SK-N-DZ (cell line): ENCODE measurements at places on chromosomes 3 and 15.

- DNase-seq = no peak
Measured at GRCh38 chr3:63877737-63878393, 14.2 kb downstream of the ATXN7 start.

GRCh38 chr3:191169566-191169965 is 29.5 kb upstream of the OSTN start:
- DNase-seq = no peak

DNA sequence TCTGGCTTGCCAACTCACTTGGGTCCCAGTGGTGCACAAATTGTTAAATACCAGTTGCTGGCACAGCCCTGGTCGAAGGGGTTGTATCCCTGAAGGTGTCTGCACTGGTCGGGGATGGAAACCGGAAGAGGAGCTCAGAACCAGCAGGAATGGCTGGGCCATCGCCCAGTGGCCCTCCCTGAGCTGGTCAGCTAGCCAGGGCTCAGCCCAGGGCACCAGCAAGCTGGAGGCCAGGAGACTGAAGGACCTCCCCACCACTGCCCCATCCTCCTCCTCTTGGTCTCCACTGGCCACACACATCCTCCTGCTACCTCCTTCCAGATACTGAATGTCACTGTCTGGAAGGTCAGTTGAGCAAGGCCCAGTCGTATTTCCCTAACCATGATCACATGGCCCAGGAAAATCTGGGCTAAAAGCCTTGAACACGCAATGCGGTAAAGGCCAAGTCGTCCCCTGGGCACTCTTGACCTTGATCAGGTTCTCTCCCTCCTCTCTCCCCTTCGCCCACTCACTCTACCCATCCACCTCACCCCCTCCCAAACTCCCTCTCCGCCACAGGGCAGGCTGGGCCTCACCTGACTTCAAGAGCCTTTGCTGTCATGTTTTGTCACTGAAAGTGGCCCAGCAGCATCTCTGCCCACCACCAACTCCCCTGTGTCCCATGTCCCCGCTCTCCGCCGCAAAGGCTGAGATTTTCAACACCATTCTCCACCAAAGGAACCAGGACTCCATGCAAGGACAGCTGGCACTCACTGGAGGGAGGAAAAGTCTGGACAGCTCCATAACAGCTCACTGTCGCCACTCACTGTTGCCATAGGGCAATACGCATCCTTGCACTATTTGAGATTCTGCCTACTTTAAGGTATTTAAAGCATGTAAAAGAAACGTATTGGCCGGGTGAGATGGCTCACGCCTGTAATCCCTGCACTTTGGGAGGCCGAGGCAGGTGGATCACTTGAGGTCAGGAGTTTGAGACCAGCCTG is 12.1 kb downstream of the ZDHHC19 start:
- DNase-seq = peak; percentile 50

- no peak for DNase-seq
Measured at GRCh38 chr15:38864827-38865581, 300.4 kb upstream of the RASGRP1 start.

DNA sequence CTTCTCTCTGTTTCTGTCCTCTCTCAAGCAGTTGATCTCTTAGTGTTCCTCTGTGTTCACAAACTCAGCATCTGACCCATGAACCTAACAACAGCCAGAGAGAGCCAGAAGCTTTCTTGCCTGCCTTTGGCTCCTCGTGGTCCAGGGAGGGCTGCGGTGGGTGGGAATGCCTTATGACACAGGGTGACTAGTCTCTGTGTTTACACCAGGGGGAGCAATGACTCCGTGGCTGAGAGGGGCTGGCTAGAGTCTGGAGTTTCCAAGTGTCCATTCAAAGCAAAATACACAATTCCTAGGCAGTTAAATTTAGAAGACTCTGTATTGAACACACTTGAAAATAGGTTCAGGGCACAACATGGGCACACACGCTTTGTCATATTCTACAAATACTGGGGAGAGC is 370.0 kb upstream of the FRG2C start:
- peak; percentile 47 for DNase-seq

GRCh38 chr15:57533448-57533799 is 58.3 kb upstream of the MYZAP start:
- DNase-seq = no peak

GRCh38 chr3:14297305-14297704 is 105.1 kb upstream of the SLC6A6 start:
- DNase-seq = no peak

GRCh38 chr15:50192926-50193620 is 11.1 kb downstream of the SLC27A2 start:
- no peak for DNase-seq

- DNase-seq = no peak
Measured at GRCh38 chr3:52299879-52300611, 12.4 kb downstream of the GLYCTK start.

- DNase-seq = no peak
Measured at GRCh38 chr3:114331007-114331406, 37.2 kb downstream of the TIGIT start.

- DNase-seq = no peak
Measured at GRCh38 chr15:35043373-35044095, 41.6 kb downstream of the NANOGP8 start.

DNA sequence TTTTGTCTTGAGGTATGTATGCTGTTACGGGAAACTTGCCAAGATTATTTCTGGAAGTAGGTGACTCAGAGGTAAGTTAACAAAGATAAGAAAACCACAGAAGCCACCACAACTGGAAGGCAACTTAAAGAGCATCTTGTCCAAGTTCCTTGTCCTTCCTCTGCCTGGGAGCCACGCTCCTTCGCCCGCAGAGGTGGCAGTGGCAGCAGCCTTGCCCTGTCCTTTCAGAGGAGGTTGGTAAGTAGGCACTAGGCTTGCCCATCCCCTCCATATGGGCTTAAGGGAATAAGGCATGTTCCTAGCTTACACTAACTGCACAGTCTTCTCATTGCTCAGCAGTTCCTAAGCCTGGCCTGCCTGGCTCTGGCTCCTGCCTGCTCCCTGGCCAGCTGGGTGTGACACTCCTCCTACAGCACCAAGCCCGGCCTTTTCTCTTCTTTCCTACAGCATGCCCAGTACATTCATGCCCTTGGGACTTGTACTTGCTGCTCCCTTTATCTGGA is 48.0 kb upstream of the RAB6B start:
- no peak for DNase-seq

GRCh38 chr3:170754311-170754693 is 115.7 kb downstream of the RPL22L1 start:
- DNase-seq = no peak

DNA sequence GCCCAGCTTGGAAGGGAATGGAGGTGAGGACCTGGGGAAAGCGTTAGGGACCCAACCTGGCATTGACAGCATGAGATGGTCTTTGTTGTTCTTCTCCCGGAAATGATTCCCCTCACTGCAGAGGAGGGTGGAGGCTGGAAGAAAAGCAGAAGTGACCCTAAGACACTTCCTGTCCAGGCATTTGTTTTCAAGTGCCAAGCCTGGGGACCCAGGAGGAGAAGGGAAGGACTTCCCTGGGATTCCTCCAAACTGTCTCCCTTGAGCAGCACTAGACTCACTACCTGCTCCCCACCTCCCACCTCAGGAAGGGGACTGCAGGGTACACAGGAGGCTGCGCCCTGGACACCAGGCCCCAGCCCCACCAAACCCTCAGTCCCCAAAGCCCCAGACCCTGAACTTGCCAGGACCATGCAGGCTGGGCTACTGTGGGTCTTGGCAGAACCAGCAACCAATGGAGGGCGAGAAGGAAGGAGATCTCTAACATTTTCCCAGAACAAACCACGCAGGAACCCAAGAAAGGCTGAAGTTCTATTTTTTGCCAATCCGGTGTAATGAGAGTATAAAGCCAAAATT is 9.8 kb upstream of the VIPR1 start:
- DNase-seq = no peak

DNA sequence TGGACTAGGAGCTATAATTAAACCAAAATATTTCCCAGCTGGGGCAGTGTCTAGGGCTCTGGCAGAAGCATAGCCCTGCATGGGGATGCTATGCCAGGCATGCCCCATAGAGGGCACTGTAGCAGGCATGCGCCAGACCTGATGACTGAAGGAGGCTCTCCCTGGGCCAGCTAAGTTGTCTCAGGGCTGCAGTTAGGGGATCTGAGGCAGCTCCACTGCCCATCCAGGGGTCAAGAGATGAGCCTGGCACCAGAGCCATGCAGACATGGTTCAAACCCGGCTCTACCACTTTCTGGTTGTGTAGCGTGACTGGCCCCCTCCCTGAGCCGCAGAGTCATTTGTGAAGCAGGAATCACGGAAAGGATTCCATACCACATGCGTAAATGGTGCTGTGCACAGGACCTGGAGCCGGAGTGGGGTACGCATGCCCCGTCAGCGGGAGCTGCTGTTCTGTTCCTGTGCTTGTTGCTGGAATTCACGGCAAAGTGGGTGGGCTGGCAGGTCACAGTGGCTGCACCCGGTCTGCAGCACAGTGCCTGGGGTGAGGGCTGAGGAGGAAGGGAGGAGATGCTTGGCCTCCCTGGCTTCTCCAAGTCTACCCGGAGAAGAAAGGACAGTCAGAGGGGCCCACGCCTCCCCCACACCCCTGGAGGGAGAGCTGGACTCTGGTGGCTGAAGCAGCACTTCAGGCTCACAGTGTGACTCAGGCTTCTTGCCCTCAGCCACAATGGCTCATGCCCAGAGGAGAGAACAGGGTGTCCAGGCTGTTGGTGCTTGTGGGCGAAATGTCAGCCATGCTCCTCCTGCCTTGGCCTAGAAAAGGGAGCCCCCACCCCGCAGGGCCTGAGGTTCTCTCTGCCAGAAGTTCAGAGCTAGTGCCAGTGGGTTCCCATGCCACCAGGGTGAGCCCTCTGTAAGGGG is 43.1 kb downstream of the DNASE1L3 start:
- DNase-seq = peak; percentile 29
